ENCODE measurements at places on chromosomes 16 and 17.

DNA sequence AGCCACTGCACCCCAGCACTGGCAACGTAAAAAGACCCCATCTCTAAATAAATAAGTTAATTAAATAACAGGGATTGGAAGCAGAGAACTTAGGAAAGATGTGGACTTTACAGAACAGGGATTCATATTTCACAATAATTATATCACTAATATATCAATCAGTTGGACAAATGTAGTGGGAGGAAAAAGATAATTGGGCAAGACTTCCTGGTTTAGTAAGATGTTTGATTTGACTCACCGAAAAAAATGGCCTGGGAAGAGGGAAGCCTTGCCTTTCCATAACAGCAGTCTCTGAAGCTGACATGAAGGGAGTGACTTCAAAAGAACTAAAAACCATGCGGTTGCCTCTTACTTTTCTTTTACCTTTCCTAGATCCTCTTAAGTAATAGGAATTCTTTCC, 15.2 kb upstream of the C17orf78 start:
- DNase-seq, result no peak

DNA sequence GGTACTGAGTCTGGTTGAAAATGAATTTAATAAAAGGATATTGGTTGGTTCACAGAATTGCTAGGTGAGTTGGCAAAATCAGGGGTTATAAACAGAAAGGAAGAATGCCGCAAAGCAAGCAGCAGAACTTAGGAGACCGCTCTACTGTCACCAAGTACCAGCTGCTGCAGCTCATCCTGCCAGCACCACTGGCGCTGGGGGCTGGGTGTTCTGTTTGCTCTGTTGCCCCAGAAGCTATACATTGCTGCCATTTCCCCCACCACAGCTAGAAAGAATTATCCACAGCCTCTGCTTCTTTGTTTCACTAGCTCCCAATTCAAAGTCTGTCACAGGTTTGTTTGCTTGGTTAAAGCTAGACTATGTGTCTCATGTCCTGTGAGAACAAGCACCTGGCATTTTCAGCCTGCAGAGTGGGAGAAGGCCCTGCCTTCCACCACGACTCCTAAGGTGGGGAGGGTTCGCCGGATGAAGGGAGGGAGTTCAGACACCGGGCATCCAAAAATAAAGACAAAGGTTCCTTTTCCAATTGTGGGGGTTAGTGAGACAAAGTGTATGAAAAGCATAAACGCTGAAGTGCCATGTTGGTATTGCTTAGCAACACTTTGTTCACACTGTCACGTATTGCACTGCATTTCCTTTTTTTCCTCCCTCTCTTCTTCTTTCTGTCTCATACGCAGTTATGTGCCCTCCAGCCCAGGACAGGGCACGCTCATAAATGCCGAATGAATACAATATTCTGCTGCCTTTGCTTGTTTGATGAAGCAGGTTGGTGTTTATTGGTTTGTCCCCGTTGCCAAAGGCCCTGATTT, 9.6 kb upstream of the CPD start:
- no peak for DNase-seq

DNA sequence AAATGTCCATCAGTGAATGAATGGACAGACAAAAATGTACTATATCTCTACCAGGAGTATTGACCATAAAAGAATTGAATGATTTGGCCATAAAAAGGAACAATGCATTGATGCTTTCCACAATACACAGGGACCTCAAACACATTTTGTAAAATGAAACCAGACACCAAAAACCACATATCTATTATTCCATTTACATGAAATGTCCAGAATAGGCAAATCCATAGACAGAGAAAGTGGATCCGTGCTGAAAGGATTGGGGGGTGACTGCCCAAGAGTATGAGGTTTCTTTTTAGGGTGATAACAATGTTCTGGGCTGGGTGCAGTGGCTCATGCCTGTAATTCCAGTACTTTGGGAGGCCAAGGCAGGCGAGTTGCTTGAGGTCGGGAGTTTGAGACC, 6.9 kb upstream of the LITAF start:
- DNase-seq, result no peak

DNA sequence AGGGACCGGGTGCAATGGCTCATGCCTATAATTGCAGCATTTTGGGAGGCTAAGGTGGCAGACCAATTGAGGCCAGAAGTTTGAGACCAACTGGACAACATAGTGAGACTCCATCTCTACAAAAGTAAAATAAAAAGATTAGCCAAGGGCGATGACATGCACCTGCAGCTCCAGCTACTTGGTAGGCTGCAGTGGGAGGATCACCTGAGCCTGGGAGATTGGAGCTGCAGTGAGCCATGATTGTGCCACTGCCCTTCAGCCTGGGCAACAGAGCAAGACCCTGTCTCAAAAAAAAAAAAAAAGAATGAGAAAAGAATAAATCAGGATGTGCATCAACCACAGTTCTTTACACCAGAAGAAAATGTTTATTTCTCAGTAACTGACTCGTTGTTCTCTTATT, 76.0 kb downstream of the CACNG3 start:
- no peak for DNase-seq

DNA sequence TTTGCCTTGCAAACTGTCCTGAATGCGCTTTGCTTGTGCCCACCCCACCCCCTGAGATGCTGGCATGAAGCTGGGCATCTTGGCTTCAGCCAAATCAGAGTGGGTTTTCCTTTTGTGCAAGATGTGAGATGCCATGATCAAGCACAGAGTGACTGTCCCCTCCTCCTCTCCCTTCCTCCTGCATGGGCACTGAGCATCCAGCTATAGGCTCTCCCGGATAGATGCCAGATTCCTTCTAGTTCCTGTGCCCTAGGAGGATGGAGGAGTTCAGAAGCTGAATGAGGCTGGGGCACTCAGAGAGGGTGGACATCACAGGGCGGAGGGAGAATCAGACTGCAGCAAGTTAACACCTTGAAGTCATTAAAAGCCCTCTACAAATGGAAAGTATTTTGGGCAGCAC, 384.1 kb upstream of the CCL2 start:
- DNase-seq, result no peak

- no peak for DNase-seq
These were observed 4.5 kb downstream of the NTHL1 start for GRCh38 chr16:2042986-2043666.

DNA sequence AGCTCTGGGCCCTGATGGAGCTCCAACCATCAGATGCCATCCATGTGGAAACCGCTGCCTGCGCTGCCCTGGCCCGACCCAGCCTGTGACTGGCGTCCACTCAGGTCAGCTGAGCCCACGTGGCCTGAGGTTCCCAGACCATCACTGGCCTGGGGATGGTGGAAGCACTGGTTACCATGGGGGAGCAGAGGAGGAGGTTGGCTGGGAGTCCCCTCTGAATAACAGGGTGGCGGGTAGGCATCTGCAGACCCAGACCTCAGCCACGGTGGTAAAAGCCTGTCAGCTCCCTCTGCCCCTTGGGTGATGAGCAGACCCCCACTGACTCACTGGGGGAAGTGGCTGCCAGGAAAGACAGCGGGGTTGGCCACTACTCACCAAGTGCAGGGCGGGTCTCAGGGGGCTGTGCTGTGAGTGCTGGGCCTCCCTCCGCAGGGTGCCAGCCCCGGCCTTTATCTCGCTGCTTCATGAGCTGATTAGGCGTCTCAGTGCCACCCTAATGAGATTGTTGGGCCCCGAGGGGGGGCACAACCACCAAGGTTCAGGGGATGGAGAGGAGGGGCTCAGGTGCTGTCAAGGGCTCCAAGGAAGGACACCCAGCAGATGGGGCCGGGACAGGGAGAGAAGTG, at the start of gene PDE6G:
Gene PDE6G (minus strand): TSS at position 425 of the 626 bp plus-strand sequence. CDS start 3,237 bp downstream, outside the sequence.
- DNase-seq, result no peak

GRCh38 chr17:4425398-4425797, 8.3 kb upstream of the SPNS3 start:
- no peak for DNase-seq

GRCh38 chr17:81285179-81285878, 9.8 kb downstream of the SLC38A10 start:
- DNase-seq, result peak; percentile 71

DNA sequence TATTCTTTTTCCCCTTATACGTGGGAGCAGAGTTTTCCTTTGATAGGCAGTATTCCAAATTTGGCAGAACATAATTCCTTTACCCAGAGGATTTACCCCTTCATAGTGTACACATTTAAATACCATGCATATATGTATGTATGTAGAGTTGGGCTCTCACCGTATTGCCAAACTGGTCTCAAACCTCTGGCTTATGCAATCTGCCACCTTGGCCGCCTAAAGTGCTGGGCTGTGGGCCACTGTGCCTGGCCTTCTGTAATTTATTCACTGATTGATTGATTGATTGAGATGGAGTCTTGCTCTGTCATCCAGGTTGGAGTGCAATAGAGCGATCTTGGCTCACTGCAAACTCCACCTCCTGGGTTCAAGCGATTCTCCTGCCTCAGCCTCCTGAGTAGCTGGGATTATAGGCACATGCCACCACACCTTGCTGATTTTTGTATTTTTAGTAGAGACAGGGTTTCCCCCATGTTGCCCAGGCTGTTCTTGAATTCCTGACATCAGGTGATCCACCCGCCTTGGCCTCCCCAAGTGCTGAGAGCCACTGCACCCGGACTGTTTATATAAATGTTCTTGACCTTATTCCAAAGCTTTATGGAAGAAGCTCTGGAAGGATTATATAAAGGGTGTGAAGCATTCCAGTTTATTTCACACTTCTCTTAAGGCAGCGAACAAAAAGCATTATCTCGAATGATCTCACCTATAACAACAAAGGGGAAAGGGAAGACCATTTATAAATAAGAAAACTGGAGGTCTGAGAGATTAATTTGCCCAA, 14.9 kb downstream of the GLG1 start:
- no peak for DNase-seq

DNA sequence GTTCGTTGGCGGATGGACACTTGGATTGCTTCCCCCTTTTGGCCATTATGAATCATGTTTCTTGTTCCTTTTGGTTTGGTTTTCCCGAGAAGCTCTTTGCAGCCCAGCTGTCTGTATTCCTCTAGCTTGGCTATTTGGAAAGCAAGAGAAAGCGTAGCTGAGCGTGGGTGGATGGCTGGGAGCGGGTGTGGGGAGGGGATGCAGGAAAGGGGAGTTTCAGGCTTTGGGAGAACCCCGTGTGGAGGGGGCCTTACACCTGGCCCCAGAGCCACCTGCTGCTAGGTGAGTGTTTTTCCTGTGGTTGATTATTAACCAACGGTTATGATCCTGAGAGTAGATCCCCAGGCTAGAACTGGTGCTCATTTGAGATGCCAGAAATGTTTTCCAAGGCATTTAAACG, 103.7 kb downstream of the RAP1GAP2 start:
- no peak for DNase-seq

- no peak for DNase-seq
These were observed 15.9 kb upstream of the CYB5B start for GRCh38 chr16:69408475-69408874.

DNA sequence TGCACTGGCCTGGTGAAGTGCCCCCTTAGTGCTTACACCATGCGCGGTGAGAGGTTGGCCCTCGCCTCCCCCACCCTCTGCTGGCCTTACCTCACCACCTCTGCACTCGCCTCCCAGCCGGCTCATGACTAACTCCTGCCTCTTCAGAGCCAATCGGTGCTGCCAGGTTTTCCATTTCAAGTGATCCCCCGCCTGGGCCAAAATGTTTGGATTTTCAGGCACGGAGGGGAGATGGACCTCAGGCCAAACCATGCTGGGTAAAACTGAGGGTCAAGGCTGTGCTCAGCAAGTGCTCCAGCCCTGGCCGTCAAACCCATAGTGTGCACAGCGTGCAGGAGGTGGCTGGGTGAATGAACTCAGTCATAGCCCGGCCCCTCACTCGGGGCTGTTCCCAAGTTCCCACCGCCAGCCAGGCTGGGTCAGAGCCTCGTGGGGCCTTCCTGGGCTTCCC, 175.4 kb downstream of the SEC14L1 start:
- peak; percentile 81 for DNase-seq

DNA sequence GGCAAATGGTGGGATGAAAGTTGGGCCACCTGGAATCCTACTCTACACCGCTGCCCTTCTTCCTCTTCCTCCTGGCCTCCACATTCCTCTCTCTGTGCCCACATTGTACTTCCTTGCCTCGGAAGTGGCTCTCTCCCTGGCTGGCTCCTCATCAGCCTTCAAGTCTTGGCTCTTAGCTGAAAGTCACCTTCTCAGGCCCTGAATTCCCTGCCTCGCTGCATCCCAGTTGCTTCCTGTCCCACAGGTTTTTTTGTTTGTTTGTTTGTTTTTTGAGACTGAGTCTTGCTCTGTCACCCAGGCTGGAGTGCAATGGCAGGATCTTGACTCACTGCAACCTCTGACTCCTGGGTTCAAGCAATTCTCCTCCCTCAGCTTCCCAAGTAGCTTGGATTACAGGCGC, 2.6 kb upstream of the PAM16 start:
- DNase-seq, result no peak

DNA sequence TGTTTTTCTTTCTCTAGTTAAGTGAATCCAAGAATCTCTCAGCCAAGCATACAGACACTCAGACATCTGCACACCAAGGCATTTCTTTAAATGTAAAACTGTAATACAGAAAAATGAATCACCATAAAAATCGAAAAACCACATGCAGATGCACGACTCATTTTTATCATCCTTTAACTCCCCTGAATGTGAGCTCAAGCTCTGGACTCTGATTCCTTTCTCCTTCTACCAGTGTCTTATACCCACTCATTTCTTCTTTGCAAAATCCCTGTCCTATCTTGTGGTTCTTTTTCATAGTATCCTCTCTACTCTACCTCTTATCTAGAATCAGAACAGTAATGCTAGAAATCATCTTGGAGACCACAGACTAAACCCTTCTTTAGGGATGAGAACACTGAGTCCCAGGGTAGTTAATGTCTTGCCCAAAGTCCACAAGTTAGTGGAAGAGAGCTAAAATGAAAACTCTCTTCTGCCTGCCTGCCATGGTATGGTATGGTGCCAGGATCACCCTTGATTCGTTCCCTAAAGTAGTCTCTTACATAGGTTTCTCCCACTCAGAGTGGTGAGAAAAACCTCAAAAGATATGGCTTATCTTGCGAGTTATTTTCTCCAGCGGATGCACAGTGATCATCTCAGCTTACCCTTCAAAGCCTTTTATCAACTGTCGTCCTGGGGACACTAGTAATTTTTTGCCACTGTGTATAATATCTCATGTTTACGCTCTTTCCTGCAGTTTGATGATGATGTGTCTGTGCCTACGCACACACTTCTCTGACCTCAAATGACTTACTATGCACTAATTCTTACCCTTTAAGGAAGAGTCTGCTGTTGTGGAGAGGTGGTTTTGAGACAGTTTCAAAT, 30.2 kb downstream of the BRD7 start:
- DNase-seq, result no peak

DNA sequence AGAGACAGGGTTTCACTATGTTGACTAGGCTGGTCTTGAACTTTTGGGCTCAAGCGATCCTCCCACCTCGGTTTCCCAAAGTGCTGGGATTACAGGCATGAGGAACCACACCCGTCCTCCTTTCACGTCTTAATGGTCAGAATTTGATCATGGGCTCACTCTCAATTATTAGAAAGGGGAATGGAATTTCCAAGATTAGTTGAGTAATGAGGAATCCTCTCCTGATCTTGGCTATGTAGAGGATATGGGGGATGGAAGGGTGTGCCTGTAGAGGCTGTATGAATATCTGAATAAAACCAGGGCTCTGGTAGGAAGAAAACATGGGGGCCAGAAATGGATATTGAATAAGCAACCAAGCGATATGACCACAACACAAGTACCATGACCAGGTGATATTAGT, 25.9 kb upstream of the SMURF2 start:
- DNase-seq, result no peak

- DNase-seq, result no peak
These were observed 58.6 kb upstream of the ENDOV start for GRCh38 chr17:80356231-80356856.

Measured in choroid plexus epithelial cell (primary cell).